ENCODE measurements at places on chromosomes 2 and 18.

DNA sequence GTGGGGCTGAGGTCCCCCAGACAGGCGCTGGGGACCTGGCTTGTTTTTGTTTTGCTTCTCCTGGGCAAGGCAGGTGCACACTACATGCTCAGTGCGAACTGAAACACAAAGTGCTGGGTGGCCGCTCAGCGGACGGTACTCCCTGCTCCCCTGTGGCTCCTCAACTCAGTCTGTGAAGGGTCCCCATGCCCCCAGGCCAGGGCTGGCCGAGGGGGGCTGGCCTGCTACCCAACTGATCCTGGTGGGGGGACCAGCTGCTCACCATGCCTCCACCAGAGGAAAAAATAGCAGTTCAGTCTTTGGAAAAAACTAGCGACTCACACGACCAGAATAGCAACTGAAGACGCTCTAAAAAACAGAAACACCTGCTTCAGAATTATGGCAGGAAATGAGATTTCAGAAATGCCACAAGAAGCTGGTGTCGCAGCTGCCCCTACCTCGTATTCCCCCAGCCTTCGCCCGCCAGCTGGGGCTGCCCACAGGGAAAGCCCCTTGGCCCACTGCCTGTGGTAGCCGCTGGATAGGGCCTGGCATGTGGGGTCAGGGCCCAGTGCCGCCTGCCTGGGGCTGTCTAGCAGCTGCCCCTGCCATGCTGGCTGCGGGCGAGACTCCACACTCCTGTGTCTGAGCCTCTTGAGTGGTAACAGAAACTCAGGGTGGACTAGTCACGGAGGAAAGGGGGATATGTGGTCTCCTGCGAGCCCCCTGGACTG, 43.7 kb downstream of the MEX3C start:
- no peak for DNase-seq

DNA sequence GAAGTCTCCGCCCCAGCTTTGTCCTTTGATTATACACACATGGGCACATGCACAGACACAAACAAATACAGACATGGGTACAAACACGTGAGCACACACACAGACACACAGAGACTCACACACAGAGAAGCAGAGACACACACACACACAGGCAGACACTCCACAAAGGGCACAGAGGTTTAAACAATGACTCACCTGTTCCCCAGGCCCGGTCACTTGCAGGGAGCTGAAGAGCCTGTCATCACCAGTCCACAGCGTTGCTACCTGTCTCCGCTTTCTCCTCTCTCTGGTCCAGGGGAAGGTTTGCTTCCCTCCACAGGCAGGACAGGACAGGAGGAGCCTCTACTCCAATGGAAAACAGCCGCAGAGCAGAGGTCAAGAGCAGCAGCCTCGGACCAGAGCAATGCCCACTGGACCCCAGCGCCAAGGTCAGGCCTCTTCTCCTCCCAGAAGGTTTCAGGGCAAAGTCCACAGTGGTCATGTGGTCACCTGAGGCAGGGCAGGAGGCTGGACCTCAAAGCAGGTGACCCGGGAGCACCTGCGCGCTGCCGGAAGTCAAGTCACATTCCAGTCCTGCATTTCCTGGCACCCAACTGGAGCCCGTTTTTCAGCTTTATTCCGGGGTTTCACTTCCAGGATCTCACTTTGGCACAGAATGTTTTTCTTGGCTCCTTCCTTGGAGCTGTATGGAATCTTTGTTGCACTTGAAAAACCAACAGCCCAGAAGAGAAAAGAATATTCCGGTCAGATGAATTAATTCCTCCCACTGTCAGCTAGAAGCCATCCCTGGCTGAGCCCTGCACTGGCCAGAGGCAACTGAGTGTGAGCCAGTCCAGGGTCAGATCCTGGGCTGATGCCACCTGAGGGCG, at the start of gene RAB17:
RAB17 (minus strand) TSS at position 463 of the 869 bp plus-strand sequence. CDS start 4,580 bp downstream, outside the sequence.
- DNase-seq, result peak; percentile 78

DNA sequence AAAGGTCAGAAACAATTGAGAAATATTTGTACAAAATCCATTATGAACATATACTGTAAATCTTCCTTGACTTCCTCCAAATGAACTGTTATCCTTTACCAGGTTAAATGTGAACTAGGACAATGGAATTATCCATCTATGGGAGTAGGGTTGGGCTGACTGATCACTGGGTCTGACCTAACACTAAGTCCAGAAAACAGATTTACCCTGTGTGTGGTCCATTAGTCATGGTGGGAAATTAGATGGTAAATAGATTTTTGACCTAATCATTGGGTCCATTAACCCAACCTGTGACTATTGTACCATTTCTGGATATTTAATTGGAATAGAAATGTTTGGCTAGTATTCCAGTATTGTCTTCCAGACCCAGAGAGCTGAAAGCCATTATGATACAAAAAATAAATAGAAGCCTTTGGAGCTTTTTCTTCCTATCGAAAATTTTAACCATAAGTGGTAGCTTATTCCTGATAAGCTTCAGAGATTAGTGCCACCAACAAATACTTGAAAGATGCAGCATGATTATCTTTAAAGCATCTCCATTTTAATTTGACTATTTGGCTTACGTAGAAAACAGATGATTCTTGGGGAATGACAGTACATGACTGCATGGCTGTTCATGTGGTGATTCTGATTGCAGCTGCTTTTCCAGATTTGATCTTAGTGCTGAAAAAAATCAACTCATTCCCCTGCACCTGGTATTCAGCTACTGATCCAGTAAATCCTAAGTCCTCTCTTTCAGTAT, 703.2 kb upstream of the FSHR start:
- DNase-seq, result no peak

DNA sequence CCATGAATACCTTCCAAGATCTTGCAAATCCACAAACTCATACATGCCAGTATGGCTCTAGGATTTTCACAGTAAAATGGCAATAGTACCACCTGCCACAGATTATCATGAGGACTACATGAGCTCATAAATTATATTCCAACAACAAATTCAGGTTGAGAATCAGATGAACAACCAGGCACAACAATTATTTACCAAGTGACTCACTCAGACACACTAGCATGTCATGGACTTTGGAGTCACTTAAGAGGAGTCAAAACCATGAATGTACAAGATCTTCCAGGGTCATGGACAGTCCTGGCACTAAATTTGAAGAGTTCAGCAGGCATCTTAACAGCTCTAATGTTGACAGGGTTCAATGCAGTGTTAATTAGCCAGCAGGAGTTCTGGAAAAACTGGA, 34.4 kb upstream of the BZW1 start:
- DNase-seq, result peak; percentile 67

DNA sequence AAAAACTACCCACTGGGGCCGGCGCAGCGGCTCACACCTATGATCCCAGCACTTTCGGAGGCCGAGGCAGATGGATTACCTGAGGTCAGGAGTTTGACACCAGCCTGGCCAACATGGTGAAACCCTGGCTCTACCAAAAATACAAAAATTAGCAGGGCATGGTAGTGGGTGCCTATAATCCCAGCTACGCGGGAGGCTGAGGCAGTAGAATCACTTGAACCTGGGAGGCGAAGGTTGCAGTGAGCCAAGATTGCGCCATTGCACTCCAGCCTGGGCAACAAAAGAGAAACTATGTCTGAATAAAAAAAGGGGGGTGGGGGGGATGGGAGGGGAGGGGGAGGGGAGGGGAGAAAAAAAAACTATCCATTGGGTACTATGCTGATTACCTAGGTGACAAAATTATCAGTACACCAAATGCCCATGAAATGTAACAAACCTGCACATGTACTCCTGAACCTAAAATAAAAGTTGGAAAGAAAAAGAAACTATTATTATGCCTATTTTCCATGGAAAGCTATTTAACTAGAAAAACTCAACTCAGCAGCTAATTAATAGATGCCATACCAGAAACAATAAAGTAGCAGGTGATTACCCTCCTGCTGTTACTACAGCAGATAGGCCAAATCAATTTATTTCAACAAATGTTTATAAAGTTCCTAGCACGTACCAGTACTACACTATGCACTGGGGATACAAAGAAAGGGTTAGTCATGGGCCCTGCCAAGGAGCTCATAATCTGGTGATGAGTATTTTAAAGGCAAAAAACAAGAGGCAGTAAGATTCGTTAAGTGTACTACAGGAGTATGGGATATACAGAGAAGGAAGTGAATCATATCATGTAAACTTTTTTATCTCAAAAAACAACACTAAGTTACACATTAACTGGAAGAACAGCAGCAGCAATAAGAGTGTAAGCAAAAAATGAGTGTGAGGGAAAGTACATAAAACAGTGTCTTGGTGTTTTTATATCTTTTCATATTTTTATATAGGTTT, 112.8 kb upstream of the SLC39A10 start:
- peak; percentile 76 for DNase-seq

DNA sequence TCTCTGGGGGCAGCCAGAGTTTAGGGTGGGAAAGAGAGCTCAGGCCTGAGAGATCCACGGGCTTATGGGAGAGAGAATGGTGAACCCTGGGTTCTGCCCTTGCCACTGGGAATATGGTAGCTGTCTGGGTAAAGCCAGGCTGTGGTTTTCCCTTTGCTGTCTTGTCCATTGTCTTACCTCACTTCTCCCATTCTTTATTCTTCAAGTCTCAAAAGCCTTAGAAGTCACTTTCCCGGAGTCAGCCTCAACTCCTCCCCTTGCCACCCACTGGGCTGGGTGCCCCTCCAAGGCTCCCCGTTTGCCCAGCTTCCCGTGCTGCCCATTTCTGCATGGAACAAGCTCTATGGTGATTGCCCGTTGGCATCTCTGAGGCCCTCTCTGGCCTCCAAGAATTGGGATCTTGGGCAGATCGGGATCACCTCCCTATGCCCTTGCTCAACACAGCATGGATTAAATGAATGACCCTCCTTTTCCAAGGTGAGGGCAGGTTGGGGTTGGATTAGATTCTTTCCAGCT, 228.2 kb downstream of the HAUS1 start:
- DNase-seq, result no peak

Data from LoVo (cell line).